A549 (cell line): ENCODE measurements at places on chromosomes 4 and X.

DNA sequence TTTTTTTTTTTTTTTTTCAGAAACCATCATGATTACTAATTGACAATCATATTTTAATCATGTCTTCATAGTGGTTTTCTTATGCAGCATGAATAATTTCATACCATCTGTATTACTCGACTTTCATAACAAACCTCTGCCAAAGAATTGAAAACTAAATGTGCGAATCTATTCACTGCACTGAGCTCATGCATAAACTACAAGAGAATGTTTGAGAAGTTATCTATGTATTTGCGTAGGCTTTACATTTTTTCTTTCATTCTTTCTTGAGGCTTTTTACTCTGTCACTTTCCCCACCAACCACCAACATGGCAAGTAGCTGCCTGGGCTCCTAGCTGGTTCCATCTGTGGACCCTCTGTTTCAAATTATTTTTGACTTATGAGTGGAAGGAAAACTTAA, 1761.0 kb downstream of the STIM2 start:
- no peak for DNase-seq

DNA sequence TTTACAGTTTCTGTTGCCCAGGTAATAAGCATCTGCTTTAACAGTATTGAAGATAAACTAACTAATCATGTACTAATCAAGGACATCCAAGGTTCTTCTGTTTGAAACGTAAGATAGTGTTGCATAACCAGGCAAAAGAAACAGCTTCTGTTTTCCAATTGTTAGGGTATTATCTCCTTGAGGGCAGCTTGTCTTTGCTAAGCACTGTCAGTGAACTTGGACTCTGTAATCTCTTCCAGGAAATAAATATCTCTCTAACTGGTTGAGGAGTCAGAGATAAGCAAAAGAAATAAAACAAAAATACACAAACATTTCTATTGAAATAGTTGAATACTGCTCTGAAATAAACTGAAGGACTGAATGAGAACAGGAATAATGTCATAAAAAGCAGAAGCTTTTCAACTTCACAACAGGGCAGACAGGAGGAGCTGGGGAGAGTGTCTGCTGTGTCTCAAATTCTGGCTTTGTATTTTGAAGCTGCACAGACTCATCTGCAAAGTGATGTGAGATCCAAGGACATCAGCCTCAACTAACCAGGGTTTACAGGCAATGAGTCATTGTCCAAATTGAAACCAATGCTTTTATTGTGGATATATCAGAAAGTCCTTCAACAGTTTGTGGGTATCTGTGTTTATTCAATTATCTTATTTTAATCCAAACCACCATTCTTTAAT, 1253.0 kb upstream of the PCDH7 start:
- DNase-seq, result no peak

GRCh38 chr4:7872264-7872771, 67.3 kb downstream of the AFAP1 start:
- DNase-seq, result no peak

GRCh38 chrX:149825424-149825823, 43.7 kb downstream of the MAGEA9 start:
- peak; percentile 21 for DNase-seq

DNA sequence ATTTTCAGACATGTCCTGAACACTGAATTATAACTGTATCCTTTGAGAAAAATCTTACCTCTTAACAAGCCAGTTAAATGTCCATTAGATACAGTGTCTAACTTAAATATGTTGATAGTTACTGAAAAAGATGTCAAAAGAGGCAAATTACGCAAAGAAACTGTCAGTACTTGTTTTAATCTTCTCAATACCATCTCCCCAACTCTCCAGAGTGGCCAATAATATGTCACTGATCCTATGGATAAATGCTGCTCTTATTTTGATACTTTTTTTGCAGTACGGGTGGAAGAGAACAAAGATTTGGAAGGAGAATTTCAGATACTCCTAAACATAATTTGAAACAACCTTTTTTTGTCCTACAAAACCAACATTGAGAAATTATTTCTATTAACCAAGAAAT, 192.7 kb downstream of the CBR4 start:
- no peak for DNase-seq

DNA sequence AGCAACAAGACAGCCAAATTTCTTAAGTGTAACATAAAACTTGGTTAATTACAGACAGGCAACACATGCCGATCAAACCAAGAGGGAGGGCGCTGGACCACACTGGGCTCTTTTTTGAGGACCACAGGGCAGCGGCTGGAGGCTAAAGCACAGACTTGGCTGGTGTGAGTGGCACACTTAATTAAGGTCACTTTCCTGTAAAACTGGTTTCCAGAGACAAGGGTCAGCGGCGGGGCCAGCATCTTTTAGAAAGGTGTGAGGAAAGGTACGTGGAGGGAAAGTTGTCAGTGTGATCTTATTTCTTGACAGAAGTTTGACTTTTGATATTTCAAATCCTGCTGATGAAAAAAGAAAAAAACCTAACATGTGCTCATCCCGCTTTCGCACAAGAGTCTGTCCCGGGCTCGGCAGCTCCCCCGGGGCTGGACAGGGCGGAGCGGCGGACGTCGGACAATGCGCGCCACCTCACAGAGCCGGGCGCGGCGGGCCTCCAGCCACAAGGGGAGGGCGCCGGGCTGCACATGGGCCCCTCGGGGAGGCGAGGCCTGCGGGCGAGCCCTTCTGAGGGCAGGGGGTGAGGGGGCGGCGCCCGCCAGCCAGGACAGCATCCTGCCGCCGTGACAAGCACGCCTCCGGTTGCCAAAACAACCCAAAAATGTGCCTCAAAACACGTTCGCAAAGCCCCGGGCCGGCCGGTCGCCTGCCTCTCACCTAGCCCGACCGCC, 660 bp upstream of the HSPA4L start:
- DNase-seq, result no peak

- no peak for DNase-seq
These were observed 44.3 kb downstream of the CD40LG start for GRCh38 chrX:136692271-136692670.

DNA sequence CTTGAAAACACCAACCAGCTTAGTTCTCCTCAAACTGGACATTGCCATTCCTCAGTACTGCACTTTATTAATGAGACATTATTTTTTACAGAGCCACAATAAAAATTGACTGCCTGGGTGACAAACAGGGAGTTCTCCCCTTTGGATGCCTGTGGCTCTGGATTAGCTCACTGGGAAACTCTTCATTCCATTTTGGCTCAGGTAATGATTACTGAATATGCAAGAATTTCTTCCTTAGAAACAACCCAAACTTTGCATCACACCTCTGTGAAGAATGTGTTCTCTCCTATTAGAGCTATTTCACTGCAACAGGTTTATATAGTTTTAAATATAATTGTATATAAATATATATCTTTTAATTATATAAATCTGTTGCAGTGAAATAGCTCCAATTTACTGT, 2065.8 kb downstream of the ARAP2 start:
- DNase-seq, result no peak

DNA sequence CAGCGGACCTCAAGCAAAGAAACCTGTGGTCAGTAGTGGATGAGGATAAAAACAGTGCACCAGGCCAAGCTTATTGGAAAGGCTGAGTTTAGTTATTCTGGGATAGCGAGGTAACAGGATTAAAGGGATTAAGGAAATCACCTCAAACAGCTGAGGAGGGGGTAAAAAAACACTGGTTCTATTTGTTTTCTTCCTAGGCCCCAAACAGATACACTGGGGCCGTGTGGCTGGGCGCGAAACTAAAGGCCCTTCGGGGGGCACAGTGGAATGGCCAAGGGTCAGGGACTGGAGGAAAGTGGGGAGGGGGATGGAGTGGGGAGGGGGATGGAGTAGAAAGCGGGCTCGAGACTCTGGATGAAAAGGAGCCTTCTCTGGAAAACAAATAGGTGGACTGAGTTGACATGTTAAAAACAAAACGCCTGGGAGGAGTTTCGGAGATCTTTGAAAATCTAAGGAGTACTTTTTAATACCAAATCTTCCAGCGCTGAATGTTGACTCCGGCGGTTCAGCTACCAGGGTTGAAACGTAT, 2.9 kb downstream of the SOX3 start:
- no peak for DNase-seq

DNA sequence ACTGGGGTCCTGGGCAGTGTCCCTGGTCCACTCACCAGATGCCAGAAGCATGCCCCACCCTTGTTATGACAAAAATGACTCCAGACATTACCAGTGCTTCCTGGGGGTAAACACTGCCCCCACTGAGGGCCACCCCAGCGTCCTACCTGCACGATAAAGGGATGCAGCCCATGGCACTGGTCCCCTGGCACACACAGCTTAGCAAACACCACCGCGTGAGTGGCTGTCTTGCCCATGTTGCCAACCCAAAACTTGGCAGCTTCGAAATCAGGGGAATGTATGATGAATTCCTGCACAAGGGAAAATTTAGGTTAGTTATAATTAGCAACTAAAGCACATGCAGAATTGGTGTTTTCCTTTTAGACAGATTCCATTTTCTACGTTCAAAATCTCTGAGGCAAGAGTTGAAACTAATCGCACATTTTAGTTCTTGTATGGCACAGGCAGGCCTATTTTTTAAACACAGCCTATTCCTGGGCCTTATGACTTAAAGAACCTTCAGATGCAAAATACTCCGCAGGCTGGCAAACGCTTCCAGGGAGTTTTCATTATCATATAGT, 30.4 kb downstream of the ACOX3 start:
- no peak for DNase-seq

DNA sequence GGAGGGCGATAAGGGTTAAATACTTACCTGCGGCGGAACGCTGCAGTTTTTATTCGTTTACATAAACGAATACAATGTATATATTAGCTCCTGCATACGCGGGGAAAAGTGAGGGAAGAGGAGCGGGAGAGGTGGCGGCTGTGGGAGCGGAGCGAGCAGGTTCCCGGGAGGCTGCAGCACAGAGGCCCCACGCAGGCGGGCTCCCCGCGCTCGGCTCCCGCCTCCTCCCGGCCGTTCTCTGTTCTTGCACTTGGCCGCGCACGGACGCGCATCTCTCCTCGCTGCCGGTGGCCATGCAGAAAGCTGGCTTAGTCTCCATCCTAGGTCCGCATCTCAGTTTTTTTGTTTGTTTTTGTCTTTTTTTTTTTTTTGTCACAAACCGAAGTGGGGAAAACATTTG, 340.4 kb upstream of the FAT1 start:
- no peak for DNase-seq

GRCh38 chrX:154355094-154355775, 19.2 kb downstream of the FLNA start:
- DNase-seq, result no peak

- peak; percentile 35 for DNase-seq
These were observed 100.7 kb upstream of the PGRMC2 start for GRCh38 chr4:128388352-128388630.

GRCh38 chr4:26558166-26558895, 25.6 kb upstream of the TBC1D19 start:
- no peak for DNase-seq

GRCh38 chrX:22136711-22137110, 104.6 kb downstream of the PHEX start:
- DNase-seq, result no peak

- DNase-seq, result no peak
These were observed 316.8 kb downstream of the NAF1 start for GRCh38 chr4:162849937-162850336.

DNA sequence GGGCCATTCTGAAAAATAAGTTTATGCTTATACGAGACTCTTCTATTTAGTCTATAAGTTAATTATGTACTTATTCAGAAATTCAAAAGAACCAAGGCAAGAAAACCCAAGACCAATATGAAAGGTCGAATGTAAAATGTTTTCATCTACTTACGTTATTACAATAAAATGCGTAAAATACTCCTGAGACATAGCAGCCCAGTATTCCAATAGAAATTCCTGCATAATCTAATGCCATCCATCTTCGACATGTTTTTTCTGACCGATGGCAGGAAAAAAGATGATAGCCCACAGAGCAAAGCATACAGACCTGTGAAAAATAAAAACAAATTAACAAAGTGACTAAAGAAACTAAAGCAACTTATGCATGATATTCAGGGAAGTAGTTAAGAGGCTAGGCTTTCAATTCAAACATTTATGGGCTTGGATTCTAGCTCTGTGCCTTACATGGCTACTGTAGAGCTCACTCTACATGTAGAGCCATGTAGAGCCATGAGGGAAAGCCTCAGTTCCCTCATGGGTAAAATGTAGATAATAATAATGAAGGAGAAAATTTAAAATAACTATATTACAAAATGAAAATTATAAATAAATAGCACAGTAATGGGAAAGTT, 9.1 kb downstream of the PAQR3 start:
- DNase-seq, result no peak

GRCh38 chr4:39706334-39706733, 8.4 kb downstream of the UBE2K start:
- no peak for DNase-seq

- no peak for DNase-seq
These were observed 54.1 kb upstream of the VEGFD start for GRCh38 chrX:15438332-15438731.

DNA sequence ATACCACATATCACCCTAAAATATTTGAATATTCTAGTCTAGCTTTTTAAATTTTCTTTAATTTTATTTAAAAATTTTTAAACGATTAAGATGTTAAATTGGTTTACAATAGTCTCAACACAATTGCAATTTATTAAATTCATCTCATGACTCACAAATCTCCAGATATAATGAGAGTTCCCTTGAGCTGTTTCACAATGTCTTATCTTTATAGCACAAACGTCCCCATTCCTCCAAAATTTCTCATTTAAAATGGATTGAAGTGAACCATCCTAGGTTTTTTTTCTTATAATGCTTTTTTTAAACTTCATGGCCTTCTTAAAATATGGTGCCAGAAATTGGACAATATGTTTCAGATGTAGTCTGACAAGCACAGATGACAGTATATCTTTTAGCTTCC, 204.4 kb downstream of the GABRB1 start:
- DNase-seq, result no peak

DNA sequence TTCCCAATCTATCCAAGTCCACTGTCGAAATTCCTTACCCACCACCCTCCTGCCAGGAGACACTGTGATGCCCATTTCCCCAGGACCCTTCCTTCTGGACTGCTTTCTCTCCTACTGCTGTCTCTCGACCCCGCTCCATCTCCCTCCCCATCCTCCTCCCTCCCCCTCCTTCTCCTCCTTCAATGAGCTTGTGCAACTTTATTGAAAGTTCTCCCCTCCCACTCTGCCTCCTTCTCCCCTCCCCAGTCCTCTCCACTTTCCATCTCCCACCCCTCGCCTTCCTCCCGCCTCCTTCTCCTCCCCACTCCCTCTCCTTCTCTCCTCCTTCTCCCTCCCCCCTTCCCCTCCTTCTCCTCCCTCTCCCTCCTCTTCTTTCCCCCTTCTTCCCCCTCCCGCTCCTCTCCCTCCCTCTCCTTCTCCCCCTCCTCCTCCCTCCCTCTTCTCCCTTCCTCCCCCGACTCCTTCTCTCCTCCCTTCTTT, 116.6 kb upstream of the FAT1 start:
- no peak for DNase-seq
